ENCODE measurements at places on chromosomes 7 and 10.

- DNase-seq: no peak
These were observed 209.4 kb upstream of the FOXK1 start for GRCh38 chr7:4472728-4473127.

GRCh38 chr10:13750299-13751190 is 163.8 kb downstream of the PRPF18 start:
- DNase-seq: no peak

- no peak for DNase-seq
These were observed 90.3 kb downstream of the FAM204A start for GRCh38 chr10:118251791-118252190.

DNA sequence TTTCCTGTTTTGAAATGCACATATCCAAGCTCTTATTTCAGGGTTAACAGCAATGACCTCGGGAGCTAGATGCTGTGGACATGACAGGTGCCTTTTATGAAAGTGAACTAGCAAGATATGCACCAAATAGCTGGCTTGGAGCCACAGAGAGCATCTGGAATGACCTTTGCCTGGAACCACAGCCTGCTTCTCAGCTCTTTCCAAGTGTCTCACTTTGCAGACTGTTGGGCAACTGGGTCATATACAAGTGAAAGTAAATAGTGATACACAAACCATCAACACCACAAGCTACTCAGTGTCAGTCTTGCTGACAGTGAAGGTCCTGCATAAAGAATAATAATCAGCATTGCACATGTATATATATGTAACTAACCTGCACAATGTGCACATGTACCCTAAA is 183.5 kb downstream of the RNF133 start:
- DNase-seq: no peak

- no peak for DNase-seq
These were observed 12.6 kb upstream of the FAM13C start for GRCh38 chr10:59374916-59375315.

DNA sequence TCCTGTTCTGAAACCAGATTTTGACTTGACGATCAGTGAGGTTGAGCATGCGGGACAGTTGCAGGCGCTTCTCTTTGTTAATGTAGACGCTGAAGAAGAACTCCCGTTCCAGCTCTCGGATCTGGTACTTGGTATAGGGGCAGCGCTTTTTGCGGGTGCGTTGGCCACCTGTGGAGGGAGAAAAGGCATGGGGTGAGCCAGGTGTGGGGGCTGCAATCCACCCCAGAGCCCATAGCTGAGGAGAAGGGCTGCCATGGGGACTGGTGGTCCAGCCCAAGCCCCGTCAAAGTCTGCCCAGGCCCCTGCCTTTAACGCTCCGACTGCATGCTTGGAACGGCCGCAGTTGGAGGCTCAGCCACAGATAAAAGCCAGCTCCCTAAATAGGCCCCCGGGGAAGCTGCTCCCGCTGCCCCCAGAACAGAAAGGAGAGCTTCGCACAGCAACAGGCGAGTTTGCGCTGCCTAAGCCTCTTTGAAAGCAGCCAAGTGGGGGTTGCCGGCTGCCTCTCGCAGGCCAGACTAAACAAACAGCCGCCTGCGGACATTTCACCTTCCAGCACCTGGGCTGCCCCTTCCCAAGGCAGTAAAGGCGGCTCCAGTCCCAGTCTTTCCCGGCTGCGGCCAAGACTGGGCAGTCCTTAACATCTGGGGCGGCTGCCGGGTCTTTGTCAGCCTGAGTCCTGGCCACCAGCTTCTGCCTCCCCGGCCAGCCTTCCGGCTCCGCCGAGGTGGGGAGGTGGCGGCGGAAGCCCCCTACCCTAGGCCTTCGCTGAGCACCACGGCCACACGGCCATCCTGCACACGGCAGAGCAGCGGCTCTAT is 2.0 kb downstream of the HOXA11 start:
- DNase-seq: no peak

- DNase-seq: no peak
These were observed 20.9 kb downstream of the NUDCD3 start for GRCh38 chr7:44469461-44470134.

GRCh38 chr10:113960617-113961181 is 83.0 kb upstream of the ADRB1 start:
- DNase-seq: no peak

GRCh38 chr10:91519899-91520514 is 109.9 kb downstream of the HECTD2 start:
- no peak for DNase-seq

GRCh38 chr10:9824631-9825071 is 1193.0 kb upstream of the CELF2 start:
- DNase-seq: no peak

DNA sequence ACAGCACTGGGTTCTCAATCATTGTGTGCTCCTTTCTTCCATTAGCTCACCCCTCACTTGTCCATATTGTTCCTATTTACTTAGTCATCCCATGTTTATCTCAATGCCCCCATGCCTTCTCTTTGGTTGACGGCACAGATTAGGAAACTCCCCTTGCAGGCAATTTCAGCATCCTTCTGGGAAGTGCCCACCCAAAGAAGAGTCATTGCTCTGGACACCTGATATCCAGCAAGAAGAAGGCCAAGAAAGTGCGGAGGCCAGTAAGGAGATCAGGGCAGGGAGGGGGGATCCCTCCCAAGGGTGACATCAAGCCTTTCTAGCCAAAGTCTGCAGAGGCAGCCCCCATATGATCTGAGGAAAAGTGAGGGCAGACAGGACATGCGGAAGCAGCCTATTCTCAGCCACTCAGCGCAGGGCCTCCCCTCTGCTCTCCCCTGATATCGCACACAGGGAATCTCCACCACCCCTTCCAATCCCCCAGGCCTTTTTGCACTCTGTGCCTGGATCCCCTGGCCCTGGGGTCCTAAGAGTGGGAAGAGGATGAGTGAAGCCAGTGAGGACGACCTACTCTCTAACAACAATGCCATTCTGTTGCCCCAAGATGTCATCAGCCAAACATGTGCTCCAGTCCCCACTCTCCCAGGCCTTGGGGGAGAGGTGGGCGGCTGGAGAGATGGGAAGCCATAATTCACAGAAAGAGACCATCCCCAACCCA is 1.8 kb downstream of the TRPV6 start:
- DNase-seq: no peak

GRCh38 chr7:12802070-12802469 is 114.6 kb downstream of the ARL4A start:
- DNase-seq: no peak

- no peak for DNase-seq
These were observed 22.8 kb downstream of the WDFY4 start for GRCh38 chr10:48707472-48707871.

DNA sequence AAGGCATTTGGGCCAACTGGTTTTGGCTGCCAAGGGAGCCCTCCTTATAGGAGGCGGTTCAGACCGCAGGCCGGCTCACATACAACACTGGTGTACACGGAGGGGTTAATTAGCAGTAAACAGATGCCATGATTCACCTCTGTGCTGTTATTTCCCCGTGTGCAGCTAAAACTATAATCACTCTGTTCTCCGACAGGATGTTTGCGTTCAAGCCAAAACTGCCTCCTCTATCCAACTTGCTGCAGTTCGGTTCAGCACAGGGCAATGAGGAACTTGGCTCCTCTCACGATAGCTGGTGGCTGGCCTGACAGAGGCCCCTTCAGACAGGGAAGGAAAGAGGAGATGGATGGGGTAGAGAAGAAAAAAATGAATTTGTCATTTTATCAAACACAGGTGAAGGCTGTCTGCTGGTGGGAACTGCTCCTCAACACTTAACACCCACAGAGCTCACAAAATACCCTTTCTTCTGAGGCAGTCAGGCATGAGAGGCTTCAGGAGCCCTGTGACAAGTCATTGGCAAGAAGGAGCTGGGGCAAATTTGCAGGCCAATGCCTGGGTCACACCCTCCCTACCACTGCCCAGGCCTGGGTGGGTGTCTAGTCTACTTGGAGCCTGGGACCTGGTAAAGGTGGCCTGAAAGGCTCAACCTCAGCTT is 24.0 kb downstream of the KCNMA1 start:
- DNase-seq: no peak

DNA sequence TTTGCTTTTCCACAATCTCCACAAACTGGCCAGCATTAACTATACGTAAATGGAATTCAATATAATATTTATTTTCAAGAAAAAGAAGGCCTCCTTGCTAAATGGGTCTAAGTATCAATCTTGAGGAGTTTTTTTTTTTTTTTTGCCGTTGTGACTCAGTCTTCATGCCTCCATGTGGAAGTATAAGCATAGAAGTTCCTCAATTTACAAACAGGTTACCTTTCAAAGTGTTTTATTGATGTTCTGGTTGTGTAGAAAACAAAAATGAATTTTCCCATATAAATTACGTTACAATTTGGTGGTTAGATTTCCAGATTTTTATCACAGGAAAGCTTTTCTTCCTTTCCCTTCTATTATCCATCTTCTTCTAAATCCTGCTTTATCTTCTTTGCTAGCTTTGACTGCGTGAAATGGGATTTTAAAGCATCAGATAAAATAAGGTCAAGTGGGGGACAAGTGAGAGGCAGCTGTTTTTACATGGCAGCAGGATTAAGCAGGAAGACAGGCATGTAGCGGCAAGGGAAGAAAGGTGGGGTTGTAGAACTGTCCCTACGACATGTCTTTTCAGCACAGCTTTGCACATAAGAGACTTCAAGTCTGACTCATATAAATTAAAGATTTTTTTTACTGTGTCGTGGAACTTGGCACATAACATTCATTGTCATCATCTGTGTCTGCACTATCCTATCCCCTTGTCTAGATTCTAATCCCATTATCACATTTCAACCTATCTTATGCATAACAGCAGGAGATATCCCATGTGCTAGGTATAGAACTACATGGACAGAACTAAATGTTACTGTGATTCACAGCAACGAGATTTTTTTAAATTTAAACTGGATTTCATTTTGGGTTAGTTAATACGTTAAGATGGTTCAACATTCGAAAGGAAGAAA is 135.3 kb upstream of the FAM3C start:
- peak; percentile 51 for DNase-seq

GRCh38 chr10:132094581-132095234 is 29.0 kb downstream of the JAKMIP3 start:
- DNase-seq: no peak

DNA sequence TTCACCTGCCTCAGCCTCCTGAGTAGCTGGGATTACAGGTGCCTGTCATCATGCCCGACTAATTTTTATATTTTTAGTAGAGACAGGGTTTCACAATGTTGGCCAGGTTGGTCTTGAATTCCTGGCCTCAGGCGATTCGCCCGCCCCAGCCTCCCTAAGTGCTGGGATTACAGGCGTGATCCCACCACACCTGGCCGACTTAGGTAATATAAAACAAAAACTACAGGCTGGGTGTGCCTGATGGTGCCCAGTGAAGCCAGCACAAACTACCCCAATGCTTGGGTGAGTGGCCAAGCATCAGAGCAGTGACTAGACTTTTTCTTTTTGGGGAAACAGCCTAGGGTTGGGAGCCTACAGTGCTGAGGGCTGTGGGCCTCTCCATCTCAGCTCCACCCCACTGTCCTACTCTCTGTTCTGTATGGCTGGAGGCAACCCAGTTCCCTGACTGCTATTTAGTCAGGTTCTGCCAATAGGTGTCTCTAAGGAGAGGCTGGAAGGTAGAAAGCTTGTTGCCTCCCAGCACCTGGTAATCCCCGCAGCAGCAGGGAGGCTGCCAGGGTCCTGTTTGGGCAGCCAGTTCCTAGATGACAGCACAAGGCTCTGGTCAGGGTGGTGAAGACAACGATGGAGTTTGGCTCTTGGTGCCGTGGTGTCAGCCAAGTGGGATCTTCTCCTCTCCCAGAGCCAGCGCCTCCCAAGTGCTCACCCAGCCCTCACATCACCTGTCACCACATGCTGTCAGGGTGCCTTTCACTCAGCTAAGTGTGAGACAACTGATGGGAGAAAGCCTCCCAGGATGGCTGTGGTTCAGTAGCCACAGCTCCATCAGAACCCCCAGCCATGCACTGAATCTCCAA is 10.4 kb upstream of the NACAD start:
- DNase-seq: no peak

GRCh38 chr10:77592510-77592909 is 45.1 kb downstream of the KCNMA1 start:
- DNase-seq: no peak

DNA sequence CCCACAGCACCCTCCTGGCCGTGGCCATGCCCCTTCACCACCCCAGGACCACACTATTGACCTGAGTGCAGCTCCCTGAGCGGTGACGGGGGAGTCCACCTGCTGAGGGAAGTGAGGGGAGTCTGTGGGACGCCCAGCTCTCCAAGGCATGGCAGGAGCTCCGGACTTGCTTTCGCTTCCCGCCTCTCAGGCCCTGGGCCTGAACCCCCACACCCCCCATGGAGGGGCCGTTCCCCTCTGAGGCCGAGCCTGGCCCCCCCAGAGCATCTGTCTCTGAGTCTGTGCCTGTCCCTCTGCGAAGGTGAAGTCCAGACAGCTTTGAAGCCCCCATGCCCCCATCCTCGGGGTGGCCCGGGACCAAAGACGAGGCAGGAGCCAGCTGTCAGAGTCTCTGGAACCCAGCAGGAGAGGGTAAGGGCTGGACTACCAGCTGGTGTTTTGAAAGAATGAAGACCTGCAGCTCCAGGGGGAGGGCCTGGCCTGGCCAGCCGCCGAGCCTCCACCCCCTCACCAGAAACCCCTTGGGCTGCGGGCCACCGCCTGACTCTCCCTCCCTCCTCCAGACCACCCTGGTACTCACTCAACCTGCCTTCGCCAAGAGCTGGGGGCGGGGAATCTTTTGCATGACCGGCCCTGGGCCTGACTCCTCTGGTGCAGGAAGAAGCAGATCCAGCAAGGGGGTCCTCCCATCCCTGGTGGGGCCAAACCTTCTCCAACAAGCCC is 114.0 kb downstream of the PDGFA start:
- DNase-seq: peak; percentile 89

DNA sequence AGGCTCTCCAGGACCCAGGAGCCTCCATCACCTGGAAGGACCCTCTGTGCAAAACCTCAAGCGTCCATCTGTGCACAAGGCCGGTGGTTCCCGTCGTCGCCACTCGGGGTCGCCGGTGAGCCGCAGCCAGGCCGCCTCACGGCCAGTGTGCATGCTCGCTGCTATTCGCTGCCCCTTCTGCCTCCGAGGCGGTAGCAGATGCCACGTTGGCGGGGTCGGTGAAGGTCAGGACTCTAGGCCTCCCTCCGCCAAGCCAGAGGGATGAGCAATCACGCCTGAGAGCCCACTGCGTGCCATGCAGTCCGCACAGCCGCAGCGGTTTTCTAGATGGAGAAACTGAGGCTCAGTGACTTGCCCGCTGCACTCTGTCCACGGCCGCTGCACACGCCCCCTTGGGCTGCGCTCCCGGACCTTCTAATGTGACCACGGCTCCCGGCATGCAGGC is 5.7 kb downstream of the UPK3B start:
- DNase-seq: no peak

- no peak for DNase-seq
These were observed 118.0 kb downstream of the PPP1R3A start for GRCh38 chr7:113800826-113801225.

GRCh38 chr7:136925044-136925443 is 56.6 kb downstream of the CHRM2 start:
- no peak for DNase-seq

- no peak for DNase-seq
These were observed 158.8 kb downstream of the DNAJB6 start for GRCh38 chr7:157495594-157495993.

DNA sequence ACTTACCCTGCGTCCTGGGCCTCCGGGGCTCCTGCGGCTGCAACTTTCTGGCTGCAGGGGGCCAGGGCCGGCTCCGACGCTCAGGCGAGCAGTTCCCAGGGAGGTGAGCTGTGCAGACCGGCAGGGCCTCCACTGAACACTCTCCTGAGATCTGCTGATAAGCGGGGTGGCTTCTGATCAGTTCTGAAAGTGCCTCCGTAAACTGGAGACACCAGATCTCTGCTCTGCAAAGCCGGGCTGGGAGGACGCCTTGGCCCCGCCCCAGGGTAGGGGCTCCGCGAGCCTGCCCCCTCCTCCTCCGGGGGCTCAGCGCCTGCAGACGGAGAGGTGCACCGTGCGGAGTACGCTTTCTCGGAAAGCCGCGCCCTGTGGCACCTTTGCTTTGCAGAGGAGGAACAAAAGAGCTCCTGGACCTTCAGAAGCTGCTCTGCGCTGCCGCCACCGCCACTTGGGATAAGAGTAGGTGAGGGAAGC is 141.3 kb upstream of the VKORC1L1 start:
- no peak for DNase-seq
